Left colon (tissue), 2 donors: ENCODE measurements at places on chromosomes 7 and 10. TPM values are rescaled to one million over a fixed set of nuclear protein-coding genes. Genes with fewer than 3 reads are reported as not detected.

- DNase-seq: no peak
Measured at GRCh38 chr10:28714401-28715053, 37.2 kb downstream of the BAMBI start.

- DNase-seq: no peak
Measured at GRCh38 chr10:103855852-103856796, 748 bp upstream of the SH3PXD2A start.

DNA sequence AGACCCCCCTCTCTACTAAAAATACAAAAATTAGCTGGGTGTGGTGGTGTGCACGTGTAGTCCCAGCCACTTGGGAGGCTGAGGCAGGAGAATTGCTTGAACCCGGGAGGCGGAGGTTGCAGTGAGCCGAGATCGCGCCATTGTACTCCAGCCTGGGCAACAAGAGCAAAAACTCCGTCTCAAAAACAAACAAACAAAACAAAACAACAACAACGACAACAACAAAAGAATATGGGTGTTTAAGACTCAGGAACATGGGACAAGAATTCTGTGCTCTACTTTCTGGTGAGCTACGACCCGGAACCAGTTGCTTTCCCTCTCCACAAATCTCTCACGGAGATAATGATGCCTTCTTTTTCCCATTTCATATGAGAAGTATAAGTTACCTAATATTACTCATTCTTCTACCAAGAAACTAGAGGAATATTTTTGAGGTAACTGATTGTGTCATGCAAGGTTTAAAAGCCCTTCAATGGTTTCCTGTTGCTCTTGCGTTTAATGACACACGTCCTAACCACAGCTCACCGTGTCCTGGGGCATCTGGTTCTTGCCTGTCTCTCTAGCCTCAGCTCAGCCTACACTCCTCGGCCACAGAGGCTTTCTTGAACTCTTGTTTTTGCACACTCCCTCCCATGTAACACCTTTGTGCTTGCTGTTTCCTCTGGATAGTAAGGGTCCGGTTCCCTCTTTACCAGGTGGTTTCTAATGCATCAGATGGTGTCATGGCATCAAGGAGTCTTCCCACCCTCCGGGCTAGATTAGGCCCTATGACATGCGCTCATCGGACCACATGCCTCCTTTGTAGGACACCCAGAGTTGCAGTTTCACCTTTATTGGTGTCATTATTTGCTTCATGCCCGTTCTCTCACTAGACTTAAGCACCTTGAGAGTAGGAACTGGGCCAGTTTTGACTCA, 67.5 kb downstream of the PFKFB3 start:
- DNase-seq: no peak

ADIRF gene
- 73.1 TPM for total RNA-seq

FAM25A gene
- not detected for total RNA-seq
